Amygdala (tissue), 56 donors: ENCODE measurements at places on chromosomes 5 and 9.

DNA sequence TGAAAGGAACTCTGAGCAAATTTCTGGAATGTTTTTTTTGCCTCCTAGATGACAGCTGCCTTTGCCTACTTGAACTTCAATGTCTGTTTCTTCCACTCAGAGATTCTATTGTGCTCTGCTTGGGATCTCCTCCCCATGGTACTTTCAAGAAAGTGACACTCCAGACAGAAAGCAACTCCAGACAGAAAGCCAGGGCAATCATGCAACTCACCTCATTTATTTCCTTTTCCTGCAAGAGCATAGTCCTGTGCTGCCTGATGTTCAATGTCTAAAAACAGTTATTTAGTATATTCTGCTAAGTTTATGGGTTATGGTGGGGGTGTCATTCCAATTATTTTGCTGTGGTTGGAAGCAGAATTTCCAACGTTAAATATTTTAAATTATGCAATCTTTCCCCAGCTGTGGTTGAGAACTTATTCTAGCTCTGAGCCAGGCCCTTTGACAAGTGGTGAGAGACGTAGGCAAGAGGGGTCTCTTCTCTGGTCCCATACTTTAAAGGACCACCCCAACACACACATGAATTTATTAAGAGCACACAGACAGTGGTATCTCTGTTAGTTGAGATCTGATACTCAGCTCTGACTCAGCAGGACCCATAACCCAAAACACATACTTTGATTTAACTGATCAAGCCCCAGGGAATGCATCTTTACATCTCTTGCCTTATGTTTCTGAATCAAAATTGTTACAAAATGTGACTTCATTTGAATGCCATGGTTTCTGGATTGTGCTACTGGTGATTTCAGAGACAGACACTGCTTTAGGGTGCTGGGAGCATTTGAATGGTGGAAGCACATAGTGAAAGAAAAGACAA, 39.5 kb upstream of the MAMDC2 start:
- DNase-seq = no peak

DNA sequence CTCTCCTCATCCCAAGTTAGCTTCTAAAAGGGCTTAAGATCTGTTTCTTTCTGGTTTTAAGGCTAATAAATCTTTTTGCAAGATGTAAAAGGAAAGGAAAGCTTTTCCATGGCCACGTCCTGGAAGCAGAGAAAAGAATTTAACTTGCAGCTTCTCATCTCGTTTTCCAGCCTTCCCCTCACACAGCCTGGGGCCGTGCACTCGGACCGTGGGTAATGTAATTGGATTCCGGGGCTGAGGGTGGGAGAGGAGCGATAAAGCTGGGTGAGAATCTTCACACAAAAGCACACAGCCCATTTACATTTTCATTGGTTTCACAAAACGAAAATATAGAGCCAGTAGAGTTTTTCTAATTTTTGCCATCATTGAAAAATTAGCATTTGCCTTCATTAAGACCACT, 91.2 kb downstream of the IRX2 start:
- DNase-seq = no peak

- no peak for DNase-seq
Measured at GRCh38 chr9:104981543-104982129, 53.7 kb upstream of the ABCA1 start.

GRCh38 chr5:113375480-113376060, 59.2 kb downstream of the TSSK1B start:
- DNase-seq = no peak

- no peak for DNase-seq
Measured at GRCh38 chr5:135119481-135119880, 85.5 kb upstream of the PITX1 start.

- no peak for DNase-seq
Measured at GRCh38 chr5:111530298-111530740, 18.0 kb upstream of the STARD4 start.

DNA sequence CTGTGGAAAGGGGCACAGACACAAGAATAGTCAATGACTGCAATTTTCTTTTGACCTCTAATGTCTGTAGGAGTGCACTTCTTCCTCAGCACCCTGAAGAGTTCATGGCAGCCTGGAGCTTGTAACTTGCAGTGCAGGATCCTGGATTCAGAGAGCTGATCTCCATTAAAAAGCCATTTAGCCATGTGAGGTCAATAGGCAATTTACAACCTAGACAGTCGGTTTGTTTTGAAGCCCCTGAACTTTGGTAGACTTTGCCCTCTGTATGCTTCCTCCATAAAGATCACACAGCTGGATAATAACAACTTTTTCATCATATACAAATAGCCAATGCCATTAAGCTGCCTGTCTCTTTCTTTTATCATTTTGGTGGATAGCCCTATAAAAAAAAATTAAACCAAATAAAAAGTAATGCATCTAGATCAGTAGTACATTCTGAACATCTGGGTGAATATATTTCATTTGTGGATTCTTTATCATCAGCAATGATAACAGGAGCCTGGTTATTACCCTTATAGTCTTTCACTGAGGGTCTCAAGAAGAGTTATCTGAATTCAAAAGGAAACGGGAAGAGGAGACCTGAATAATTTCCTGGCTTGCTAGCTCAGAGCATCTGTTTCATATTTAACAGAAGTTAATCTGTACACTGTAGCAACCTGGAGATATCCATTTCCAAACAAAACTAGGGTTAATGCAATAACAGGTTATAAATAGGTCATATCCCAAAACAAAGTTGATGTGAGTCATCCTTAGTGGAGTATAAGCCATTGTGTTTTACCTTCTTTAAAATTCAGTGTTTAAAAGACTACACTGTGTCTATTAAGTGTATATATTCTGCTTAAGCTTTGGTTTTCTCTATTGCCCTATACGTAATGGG, 193.8 kb upstream of the ACTBL2 start:
- no peak for DNase-seq
